ENCODE measurements at places on chromosomes 5 and 9. TPM values are rescaled to one million over a fixed set of nuclear protein-coding genes. Genes with fewer than 3 reads are reported as not detected.

DNA sequence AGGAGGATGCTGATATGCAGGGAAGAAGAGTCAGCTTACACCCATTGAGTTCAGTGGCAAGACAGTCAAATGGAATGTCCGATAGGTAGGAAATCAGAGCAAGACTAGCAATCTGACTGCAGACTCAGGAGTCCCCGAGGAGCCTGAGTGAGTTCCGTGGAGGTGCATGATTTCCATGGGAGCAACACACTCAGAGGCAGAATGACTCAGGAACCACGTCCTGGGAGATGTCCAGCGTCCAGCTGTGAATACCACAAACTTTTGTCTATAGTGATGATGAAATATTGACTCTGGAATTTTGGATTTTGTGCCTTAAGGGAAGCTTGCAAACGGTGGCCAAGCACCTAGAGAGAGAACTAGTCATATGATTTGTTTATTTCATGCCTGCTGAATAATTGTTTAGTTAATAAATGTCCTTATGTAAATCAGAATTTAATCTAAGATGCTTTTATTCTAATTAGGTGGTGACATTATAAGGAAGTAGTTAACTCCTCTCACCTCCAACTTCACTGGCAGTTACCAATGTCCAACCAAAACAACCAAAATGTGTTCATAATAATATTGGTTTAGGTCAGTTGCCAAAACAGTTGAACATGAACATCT is 100.4 kb downstream of the PDE4D start:
- DNase-seq: no peak
- no peaks in the 10 kb centered on the region for H3K4me1 ChIP-seq
- H3K36me3 ChIP-seq: no peaks in the 10 kb centered on the region
- H3K4me3 ChIP-seq: no peak overlapping the region
- no peak overlapping the region for H3K27ac ChIP-seq

Gene PCDHB10
- total RNA-seq: 1.5 TPM

- H3K36me3 ChIP-seq: no peaks in the 10 kb centered on the region
- peaks cover 43% of the 10 kb centered on the region for H3K4me1 ChIP-seq
- H3K4me3 ChIP-seq: no peak overlapping the region
- peak overlapping the region; percentile 10 for H3K27ac ChIP-seq
- H3K27me3 ChIP-seq: no peaks in the 10 kb centered on the region
- DNase-seq: peak; percentile 19
Measured at GRCh38 chr5:124677374-124678351, 68.8 kb downstream of the ZNF608 start.

DNA sequence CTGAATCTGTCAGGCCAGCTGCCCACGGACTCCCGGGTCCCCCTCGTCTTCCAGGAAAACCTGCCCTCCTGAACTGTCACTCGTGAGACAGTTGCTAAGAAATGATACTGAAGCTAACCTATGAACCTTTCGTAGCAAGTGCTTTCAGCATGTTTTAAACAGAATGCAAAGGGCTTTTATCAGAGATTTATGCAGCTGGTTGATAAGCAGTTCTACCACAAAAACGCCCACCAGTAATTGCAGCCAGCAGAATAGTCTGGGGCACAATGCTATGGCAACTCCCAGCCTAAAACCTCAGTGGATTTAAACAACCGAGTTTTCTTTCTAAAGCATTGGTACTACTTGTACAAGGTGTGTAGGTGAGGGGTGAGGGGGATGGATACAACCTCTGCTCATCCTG is 97.5 kb downstream of the IRX2 start:
- H3K27ac ChIP-seq: no peak overlapping the region
- H3K27me3 ChIP-seq: no peaks in the 10 kb centered on the region
- no peak for DNase-seq

Gene DNAH5
- 0.50 TPM for total RNA-seq

Gene IL3
- total RNA-seq: not detected

DNA sequence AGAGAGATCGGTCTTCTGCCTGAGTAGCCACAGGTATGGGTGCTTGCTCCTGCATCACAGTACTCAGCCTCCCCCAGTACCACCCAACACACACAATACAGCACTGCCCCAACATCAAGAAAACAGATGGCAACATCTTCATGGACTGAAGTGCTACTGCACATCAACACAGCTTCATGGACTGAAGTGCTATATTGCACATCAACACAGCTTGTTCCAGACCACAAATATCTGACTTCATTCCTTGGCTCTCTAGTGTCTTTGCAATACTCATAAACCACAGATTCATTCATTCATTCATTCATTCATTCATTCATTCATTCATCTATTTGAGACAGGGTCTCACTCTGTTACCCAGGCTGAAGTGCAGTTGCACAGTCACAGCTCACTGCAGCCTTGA is 31.1 kb upstream of the PCA3 start:
- no peak overlapping the region for H3K27ac ChIP-seq
- DNase-seq: no peak
- H3K4me3 ChIP-seq: no peak overlapping the region
- no peaks in the 10 kb centered on the region for H3K27me3 ChIP-seq
- H3K4me1 ChIP-seq: no peaks in the 10 kb centered on the region
- H3K36me3 ChIP-seq: no peaks in the 10 kb centered on the region

- no peak for DNase-seq
- H3K36me3 ChIP-seq: no peaks in the 10 kb centered on the region
- no peaks in the 10 kb centered on the region for H3K4me1 ChIP-seq
- H3K4me3 ChIP-seq: no peak overlapping the region
Measured at GRCh38 chr9:118686959-118687358, 682.3 kb downstream of the BRINP1 start.

GRCh38 chr5:128276537-128277216 is 193.1 kb downstream of the SLC12A2 start:
- H3K36me3 ChIP-seq: no peaks in the 10 kb centered on the region
- no peaks in the 10 kb centered on the region for H3K27me3 ChIP-seq
- no peak overlapping the region for H3K4me3 ChIP-seq
- H3K27ac ChIP-seq: no peak overlapping the region
- no peaks in the 10 kb centered on the region for H3K4me1 ChIP-seq

Gene PCDHGA7
- total RNA-seq: 1.8 TPM

DNA sequence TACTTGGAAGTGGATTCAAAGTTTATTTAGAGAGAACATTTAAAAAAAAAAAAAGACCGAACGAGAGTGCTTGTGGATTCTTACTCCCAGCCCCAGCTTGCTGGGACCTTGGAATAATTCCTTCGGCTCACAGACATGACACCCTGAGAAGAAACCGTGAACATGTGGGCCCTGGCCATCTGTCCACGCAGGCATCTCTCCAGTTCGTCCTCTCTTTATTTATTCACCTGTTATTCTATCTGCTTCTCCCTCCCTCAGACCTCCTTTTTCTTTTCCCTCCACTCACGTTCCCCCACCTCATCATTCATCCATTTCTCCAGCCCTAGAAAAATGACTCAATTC is 93.7 kb upstream of the PHYKPL start:
- no peaks in the 10 kb centered on the region for H3K4me1 ChIP-seq
- H3K4me3 ChIP-seq: no peak overlapping the region
- H3K27me3 ChIP-seq: no peaks in the 10 kb centered on the region
- DNase-seq: no peak
- H3K36me3 ChIP-seq: no peaks in the 10 kb centered on the region
- no peak overlapping the region for H3K27ac ChIP-seq

Gene CCDC107
- 40.1 TPM for total RNA-seq

Gene PCDH12
- 13.0 TPM for total RNA-seq

DNA sequence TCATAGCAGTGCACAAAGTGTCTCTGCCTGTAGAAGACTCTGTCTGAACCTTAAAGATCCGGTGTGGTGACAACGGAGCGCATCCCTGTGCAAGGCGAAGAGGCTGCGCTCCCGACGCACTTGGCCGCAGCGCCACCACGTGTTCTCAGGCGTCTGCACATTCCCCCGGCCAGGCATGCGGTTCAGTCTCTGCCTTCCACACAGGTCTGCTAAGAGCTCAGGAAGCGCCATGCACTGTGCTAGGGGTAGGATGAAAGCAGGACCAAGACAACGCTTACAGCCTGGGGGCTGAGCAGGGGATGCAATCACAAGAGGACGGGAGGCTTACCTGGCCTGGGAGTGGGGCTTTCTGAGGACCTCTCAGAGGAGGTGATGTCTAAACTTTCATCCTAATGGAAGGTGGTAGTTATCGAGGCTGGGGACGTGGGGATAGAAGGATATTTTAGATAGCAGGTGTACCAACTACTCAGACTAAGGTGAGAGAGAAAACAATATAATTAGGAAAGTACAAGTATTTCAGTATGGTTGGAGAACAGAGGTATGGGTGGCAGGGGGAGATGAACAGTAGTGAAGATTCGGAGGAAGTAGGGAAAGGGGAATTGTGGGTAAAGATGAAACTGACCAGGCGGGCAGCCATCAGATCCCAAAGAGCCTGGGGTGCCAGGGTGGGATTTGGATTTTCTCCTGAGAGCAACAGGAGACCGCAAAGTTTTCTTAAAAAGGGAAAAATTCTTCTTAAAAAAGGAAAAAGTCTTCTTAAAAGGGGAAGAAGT is 13.3 kb downstream of the CAPSL start:
- H3K4me1 ChIP-seq: no peaks in the 10 kb centered on the region
- DNase-seq: peak; percentile 88
- no peak overlapping the region for H3K27ac ChIP-seq

DNA sequence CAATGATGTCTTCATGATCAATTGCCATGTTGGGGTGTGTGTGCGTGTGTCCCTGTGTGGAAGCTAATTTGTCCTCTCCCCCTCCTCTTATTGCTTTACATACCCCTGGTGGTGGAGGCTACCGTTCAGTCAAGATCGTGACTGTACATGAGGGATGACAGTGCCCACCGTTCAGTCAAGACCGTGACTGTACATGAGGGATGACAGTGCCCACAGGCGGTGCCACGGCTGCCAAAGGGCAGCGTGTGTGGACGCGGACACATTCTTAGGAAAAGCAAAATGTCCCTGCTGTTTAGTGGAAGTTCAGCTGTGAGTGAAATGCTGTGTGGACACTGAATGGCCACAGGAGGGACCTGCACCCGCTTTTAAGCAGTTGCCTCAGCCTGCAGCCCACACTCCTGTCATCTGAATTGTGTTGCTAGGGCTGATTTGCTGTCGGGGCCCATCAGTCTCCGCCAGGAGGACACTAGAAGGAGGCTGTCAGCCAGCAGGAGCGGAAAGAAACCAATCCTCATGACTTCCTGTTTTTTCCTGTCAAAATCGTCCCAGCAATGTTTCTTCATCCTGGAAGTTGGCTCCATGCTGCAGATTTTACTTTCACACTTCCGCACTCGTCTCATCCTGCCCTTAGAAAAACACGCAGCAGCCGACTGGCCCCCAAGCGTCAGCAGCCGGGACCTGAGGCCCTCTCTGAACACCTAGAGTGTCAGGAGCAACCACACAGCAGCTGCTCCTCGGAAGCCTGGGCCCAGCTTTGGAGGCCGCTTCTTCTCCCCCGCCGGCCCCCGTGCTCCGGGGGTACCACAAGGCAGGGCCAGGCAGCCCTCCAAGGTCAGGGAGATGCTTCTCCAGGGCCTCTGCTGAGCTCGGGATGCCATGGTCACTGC is 9.1 kb downstream of the OR2V1 start:
- peak; percentile 38 for DNase-seq
- no peaks in the 10 kb centered on the region for H3K4me1 ChIP-seq
- H3K27me3 ChIP-seq: peaks cover 20% of the 10 kb centered on the region
- no peaks in the 10 kb centered on the region for H3K36me3 ChIP-seq

DNA sequence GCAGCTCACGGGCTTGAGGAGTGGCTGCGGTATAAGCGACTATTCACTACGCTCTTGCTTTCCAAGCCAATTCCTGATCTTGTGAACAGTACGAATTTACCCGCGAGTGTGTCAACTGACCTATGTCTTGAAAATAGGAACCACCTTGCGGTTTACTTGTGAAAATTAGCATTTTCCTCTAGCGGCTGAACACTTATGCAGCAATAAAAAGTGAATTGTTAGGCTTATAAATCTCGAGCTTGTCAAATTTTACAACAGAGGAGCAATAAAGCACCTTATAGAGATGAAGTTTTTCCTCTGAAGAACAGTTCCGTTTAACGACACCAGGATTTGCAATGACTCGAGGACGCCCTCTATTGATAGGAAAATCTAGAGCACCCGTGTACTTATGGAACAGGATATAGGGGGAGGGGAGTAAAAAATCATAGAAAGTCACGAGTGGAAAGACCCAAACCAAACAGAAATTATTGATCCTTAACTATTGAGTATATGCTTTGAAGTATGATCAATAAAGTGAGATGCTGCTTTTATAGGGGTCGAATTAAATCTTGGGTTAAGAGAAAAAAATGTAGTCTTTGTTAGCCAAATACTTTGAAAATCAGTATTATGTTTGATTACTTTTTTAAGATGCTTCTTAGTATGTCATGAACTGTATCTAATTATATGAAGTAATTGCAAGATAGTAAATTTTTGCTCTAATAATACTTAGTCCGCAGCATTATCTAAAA is 1.9 kb upstream of the RGMB start:
- peak; percentile 64 for DNase-seq
- peaks cover 17% of the 10 kb centered on the region for H3K4me1 ChIP-seq
- H3K4me3 ChIP-seq: no peak overlapping the region
- H3K27me3 ChIP-seq: no peaks in the 10 kb centered on the region
- H3K27ac ChIP-seq: no peak overlapping the region

DNA sequence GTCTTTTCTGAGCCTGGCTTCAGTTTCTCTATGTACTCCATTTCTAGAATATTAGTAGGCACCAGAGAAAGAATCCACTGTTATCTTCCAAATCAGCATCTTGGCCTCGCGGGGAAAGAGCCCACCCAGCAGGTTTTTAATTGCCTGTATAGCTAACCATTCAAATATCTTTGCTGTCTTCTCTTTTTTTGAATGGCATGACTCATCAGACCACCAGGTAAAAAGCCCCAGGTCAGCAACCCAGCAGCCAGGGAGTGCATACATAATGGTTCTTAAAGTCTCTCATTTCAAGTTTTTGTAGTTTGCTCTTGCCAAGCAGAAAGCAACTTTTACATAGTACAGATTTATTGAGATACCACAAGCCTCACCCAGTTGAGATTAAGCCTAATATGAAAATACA is 50.7 kb downstream of the TMEM167A start:
- H3K27ac ChIP-seq: no peak overlapping the region
- no peaks in the 10 kb centered on the region for H3K27me3 ChIP-seq
- H3K4me1 ChIP-seq: no peaks in the 10 kb centered on the region
- DNase-seq: no peak
- no peaks in the 10 kb centered on the region for H3K36me3 ChIP-seq

DNA sequence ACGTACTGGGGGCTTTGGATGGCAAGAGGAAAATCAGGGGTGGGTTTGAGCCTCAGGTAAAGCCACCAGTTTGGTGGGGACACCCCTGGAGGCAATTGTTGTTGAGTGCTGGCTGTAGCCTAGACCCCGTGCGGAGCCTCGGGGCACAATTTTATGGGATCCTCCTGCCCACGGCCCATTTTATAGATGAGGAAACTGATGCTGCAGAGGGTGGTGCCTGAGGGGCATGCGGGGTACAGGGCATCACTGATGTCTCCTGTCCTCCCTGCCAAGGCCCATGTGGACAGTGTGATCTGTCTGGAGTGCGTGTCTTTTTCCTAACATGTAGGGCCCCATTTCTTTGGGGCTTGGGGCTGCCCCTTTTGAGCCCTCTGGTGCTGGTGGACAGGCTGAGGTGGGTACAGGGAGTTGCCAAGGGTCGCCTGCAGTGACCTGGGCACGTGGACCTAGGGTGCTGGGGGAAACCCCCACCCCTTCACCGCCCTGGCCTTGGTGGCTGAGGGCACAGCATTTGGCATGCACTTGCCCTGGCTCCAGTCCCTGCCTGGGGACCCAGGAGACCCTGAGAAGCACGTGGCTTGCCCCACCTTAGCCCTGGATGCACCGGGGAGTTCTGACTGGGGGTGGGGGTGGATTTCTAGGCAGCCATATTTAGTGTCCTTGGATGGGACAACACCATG is 22.1 kb downstream of the WNK2 start:
- DNase-seq: no peak
- H3K4me1 ChIP-seq: peaks cover 12% of the 10 kb centered on the region
- no peaks in the 10 kb centered on the region for H3K27me3 ChIP-seq

All from adrenal gland (tissue), 19 donors.